Fibroblast of upper back skin (primary cell): ENCODE measurements at places on chromosomes 2 and 18.
A peak's percentile ranks its signal among the peaks of the same experiment; 100 is the strongest.

DNA sequence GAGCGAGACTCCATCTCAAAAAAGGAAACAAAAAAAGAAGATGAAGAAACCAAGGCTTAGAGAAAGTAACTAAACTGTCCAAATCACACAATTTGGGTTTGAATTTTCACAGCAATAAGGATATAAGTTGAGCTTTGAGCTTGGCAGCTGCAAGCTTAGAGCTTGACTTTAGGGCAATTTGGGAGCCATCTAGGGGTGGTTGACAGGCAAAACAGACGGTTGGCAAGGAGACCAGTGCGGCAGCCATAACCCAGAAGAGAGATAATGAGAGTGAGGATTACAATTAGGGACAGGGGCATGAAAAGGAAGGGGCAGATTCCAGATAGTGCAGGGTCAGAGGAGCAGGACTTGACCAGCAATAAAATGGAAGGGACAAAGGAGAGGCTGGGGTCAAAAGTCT is 382.2 kb upstream of the HNRNPA3 start:
- no peak for DNase-seq

DNA sequence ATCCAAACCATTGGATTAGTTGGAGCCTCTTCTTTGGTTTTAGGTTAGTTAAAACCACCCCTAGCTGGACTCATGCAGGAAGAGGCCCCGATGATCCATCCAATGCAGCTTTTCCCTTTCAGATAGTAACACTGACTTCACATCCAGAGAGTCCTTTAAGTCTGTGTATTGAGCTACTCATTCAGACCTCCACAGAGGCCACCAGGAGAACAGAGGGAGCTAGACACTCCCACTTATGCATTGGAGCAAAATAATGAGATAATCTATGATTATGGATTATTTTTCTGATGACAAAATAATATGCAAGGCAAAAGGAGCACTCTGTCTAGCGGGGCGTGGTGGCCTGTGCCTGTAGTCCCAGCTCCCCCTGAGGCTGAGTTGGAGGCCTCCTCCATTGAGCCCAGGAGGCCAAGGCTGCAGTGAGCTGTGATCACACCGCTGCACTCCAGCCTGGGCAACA is 1.6 kb upstream of the ROCK2 start:
- no peak for DNase-seq

- no peak for DNase-seq
These were observed 39.8 kb upstream of the NXPH2 start for GRCh38 chr2:138819964-138820363.

DNA sequence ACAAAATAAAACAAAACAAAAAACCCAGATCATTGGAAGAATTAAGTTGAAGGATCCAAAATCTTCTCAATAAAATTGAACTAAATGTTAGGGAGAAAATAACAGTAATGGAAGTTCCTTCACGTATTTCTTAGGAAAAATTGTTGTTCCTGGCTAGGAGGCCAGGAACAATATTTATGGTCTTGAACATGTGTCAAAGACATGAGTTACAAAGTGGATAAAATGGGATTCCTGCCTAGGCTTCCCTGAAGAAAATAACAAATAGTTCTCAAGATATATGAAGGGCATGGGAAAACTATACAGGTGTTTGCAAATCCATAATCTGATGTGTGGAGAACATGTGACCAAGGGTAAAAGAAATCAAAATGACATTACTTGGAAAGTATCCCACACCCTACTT is 67.6 kb upstream of the ITGB6 start:
- no peak for DNase-seq

GRCh38 chr2:57434441-57434840 is 612.2 kb upstream of the VRK2 start:
- no peak for DNase-seq

DNA sequence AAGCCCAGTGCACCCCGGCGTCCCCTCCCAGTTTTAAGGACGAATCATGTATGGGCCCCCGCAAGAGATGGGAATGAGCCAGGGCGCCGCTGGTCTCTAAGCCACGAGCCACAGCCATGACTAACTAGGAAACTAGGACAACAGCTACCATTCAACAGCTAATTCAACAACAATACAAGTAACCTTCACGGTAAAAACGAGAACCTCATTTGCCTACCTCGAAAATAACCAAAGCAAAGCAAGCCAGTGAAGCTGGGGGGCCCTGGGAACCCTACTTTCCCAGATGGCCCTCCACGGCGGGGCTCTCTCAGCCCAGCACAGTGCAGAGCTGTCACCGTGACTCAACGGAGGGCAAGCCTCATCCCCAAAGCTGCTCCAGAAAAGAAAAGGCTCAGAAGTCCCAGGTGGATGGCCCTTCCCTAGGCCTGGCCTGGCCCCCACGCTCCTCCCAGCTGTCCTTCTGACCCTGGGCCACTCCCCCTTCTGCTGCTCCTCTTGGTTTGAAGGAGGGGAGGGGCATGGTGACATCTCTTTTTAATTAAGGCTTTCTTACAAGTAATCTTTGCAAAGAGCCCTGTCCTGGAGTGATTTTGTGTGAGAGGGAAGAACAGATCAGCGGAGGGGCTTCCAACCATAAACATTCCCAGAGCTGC is 126.3 kb downstream of the HDAC4 start:
- DNase-seq, result peak; percentile 76
